ENCODE measurements at places on chromosomes 1 and 21.

DNA sequence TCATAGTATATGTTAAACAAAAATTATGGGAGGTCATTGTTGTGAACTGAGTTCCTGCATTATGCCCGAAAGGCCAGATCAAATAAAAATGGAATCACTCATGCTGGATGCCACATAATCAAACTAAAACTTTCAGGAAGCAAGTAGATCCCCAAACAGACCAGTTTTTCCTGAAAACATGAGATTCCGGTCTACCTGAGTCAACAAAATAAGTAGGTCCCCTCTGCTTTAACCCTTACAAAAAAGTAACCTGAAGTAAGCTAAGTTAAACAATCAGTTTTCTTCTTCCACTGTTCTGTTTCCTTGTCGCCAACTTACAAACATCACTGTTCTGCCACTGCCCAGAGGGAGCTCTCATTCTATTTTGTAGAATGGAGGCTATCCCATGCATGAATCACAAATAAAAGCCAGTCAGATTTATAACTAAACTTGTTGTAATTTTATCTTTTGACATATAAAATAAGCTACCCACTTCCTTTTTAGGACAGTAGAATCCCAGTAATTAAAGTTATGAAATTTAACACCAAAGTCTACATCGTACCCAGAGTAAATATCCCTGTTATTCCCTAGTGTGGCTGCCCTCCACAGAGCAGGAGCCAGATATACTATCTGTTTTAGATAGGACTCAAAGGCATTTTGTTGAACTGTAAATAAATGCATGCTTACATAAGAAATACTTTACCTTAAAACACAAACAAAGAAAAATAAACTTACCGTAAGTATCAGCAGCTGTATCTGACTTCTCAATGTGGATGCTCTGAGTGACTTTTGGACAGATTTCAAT, 149.4 kb downstream of the TIAM1 start:
- no peak for DNase-seq

GRCh38 chr1:162901243-162901642, 40.3 kb upstream of the CCDC190 start:
- DNase-seq, result no peak

- no peak for DNase-seq
Measured at GRCh38 chr1:243587823-243588560, 262.1 kb downstream of the AKT3 start.

DNA sequence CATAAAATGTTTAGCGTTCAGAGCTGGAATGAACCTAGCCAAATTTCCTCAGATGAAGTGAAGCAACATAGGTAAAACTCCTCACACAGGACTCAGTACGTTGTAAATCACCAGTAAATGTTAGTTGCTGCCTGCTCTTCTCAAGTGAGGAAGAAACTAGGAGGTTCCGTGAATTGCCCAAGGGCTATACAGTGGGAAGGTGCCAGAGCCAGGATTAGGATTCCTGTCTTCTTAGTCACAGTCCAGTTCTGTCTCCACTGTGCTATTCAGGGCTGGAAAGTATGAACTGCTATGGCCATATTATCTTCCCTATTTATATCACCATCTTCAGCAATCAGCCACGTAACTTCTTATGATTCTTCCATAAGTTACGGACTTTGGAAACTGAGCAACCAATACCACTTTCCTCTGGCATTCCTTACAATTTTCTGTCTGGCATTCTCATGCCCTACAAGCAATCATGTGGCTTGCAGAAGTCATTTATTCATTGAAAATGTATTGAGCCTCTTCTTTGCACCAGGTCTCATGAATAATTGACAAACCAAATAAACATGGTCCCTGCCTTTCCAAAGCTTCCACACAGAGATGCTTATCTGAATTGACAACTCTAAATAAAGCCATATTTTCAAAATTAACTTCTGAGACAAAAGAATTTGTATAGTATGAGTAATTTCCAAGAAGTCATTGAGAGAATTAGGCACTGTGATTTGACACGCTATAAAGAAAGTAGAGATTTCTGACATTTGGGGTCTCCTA, 271.6 kb upstream of the SGIP1 start:
- DNase-seq, result no peak

GRCh38 chr1:36223381-36223995, 755 bp upstream of the THRAP3 start:
- peak; percentile 8 for DNase-seq

GRCh38 chr1:180536821-180537372, 21.9 kb upstream of the OVAAL start:
- no peak for DNase-seq

GRCh38 chr1:207186503-207186902, 82.5 kb downstream of the C4BPA start:
- DNase-seq, result no peak

GRCh38 chr1:230270185-230270558, 156.0 kb downstream of the PGBD5 start:
- no peak for DNase-seq

- DNase-seq, result no peak
Measured at GRCh38 chr1:66690666-66691381, 61.4 kb upstream of the DYNLT5 start.

GRCh38 chr1:110645821-110646735, 28.7 kb downstream of the KCNA3 start:
- DNase-seq, result no peak

DNA sequence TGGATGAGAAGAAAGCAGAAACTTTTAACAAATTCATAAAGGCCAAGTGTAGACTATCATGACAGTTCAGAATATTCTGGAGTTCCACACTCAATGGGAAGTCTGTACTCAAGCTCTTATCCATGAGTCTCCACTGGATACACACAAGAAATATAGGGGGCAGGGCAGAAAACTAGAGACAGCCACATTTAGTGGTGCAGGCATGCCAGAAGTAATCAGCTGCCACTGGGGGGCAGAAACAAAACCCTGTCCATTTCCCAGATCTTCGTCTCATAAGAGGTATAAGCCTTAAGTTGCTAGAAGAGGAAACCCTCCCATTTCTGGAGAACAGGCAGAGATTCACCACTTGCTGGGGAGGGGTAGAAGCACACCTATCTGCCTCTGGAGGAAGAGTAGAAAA, 166.8 kb upstream of the GALNT2 start:
- DNase-seq, result no peak

DNA sequence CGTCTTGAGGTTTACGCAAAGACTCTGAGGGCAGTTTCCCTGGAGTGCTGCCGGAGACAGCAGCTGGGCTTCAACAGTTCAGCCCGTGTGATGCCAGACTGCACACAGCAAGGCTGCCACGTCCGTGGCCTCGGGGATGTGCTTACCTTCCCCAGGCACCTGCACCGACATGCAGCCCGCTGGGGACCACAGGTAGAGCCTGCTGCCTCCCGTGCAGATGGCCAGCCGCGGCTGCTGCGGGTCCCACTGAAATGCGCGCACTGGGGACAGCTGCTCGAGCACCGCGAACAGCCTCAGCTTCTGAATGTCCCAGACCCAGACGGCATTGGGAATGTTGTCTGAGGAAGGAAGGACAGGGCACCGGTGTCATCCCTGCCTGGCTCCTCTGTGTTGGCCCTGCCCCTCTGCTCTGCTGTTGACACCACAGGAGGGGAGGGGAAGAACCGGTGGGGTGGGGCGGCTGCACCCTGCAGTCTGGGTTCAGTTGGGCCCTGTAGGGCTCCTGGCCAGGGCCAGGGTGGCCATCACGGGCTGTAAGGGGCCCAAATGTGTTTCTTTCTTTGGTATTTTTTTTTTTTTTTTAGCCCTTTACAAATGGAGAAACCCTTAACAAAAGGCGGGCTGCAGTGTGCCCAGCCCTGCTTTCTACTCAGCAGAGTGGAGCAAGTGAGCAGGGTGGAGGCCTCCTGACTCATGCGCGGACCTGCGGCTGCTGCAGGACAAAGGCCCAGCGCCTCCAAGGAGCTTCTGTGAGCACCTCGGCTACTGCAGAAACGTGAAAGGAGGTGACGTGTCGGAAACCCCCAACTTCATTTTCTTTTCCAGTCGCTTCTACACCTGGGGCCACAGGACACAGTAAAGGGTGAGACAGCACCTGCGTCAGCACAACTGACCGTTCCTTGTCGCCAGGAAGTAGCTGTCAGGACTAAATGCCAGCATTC, 6.8 kb downstream of the TPRG1L start:
- no peak for DNase-seq

DNA sequence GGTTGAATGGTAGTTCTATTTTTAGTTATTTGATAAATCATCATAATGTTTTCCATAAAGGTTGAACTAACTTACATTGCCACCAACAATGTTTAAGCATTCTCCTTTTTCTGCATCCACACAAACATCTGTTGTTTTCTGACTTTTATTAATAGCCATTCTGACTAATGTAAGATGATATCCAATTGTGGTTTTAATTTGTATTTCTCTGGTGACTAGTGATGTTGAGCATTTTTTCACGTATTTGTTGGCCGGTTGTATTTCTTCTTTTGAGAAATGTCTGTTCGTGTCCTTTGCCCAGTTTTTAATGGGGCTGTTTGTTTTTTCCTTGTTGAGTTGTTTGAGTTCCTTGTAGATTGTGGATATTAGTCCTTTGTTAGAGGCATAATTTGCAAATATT, 24.6 kb upstream of the SLC35F3 start:
- DNase-seq, result no peak

- no peak for DNase-seq
Measured at GRCh38 chr21:25103500-25104207, 503.6 kb downstream of the MRPL39 start.

DNA sequence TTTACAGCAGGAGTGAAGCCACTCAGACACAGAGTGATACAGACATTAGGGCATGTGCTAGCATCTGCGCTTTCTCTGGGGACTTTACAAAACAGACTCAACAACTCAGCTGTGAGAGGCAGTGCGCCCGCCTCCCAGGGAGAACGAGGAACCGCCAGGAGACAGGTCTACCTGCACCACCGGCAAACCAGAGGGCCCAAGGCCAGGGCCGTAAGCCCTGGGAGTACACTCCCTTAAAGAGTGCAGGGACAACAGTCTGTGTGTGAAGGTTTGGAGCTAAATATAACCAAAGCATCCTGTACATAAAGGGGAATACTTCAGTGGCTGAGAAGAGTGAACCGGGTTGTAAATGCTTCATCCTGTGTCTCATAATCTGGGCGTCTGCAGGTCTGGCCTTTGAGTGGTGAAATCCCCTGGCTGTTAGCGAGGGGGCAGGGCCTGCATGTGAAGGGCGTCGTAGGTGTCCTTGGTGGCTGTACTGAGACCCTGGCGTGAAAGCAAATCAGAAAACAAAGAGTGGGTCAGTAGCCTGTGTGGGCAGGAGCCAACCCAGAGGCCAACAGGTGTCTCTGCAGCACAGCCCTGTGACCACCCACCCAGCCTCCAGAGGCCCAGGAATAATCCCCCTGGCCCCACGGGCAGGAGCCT, 86.9 kb downstream of the CD247 start:
- no peak for DNase-seq

- no peak for DNase-seq
Measured at GRCh38 chr1:84704872-84705417, 14.7 kb upstream of the SSX2IP start.

GRCh38 chr1:22517956-22518355, 45.3 kb upstream of the EPHA8 start:
- DNase-seq, result no peak

GRCh38 chr1:56437959-56438358, 141.4 kb downstream of the PLPP3 start:
- no peak for DNase-seq

DNA sequence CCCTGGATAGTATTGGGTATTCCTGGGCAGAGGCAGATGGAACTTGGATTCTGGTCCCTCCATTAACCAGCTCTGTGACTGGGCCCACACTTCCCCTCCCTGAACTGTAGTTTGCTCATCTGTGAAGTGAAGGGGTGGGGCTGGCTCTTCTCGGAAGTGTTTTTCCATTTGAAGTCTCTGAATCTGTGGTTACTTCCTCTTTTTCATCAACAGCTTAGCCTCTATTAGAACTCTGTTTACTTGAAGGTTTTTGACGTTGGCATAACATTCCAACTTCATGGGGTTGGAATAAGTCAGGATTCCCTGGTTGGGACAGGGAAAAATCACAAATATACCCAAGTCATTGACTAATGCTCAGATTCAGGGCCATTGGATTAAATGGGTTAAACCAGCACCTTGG, 3.6 kb downstream of the KIAA0040 start:
- peak; percentile 46 for DNase-seq

GRCh38 chr1:200867018-200867811, 5.6 kb upstream of the GPR25 start:
- no peak for DNase-seq

GRCh38 chr1:82578086-82578726, 777.5 kb downstream of the ADGRL2 start:
- no peak for DNase-seq

DNA sequence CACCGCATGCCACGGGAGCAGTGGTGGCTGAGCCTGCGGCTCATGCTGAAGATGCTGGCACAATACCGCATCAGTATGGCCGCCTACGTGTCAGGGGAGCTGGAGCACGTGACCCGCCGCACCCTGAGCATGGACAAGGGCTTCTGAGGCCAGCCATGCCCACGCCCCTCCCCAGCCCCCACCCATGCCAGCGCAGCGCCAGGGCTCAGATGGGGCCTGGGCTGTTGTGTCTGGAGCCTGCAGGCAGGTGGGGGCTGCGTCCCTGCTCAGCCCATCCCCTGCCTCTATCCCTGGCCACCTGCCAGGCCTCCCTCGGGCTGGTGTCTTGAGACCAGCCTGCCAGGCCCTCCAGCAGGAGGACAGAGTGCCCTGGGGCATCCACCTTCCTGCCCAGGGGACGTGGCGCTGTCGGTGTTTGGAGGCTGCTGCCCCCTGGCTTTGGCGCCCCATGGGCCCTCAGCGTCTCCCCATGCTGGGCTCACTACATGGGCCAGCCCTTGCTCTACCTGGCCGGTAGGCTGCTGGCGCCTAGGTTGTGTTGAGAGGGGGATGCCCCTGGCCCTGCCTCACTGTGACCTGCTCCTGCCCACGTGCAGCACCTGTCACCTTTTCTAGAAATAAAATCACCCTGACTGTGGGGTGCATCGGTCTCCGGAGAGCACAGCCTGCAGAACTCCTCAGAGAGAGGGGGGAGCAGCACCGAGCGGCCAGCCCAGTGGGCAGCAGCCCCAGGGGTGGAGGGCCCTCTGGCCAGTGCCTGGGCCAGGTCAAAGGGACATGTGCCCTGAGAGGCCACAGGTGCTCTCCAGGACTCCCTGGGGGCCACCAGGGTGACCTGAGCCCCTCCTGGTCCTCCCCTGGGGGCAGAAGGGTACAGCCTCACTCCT, 12.2 kb downstream of the CFAP410 start:
- no peak for DNase-seq

- DNase-seq, result no peak
Measured at GRCh38 chr21:20642681-20643080, 355.5 kb upstream of the NCAM2 start.

DNA sequence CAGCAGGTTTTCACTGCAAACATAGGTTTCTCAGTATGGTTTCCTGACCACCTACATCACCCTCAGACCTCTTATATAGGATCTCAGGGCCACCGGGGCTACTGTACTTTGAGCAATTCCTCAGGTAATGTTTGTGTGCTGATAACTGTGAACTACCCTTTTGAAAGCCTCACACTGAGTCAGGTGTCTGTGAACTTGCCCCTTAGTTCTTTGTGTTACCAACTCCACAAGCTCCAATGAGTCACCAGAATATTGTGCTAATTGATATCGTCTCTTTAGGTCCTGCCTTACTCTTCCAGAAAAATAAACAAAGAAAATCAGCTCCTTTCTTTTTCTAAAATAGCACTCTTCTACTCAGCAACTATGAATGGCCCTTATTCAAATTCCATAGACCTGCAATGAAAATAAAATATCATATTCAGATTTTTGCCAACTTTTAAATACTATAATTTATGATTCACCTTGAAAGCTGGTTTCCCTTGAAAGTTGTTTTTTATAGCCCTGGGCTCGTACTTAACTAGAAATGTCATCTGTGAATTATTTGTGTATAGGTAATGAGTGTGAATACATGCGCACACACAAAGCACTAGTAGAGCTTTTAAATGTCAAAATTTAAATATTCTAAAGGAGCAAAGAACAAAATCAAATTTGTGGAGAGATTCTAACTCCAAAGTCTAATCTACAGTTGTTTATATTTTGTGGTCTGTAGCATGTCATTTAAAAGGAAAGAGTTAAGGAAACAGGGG, 88.1 kb upstream of the WARS2 start:
- DNase-seq, result no peak

Data from activated CD4-positive, alpha-beta T cell treated with anti-CD3 and anti-CD28 coated beads, Interleukin-2, amount 50 U/mL, for 1 hour (primary cell).